Nucleus accumbens (tissue), 56 donors: ENCODE measurements at places on chromosomes 2 and 18.

DNA sequence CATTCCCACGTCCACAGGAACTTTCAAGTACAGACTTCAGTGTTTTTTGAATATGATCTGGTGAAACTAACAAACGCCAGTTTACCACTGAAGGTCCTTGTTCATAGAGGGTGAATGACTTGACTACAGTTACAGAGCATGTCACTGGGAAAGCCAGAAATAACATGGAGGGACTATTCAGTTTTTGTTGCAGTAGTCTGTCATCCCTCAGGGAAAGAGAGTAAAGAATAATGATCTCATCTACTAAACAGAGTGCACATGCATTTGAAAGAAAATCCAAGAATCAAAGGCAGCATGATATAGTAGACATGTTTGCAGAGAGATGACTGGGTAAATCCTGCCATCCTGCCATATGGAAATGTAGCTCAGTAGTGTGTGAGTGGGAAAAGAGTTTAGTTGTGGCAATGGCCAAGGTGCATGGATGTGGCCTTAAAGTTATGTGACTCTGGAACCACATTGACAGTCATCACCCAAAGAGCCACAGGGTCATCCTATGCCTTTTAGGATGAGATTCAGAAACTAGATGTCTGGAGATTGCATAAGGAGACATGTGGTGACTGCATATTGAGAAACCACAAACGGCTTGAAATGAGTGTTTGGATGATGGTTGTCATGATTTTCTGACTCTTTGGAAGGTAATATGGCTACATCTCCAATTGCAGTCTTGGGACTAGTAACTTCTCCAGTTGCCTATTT lies 125.3 kb upstream of the ZEB2 start:
- no peak for DNase-seq

DNA sequence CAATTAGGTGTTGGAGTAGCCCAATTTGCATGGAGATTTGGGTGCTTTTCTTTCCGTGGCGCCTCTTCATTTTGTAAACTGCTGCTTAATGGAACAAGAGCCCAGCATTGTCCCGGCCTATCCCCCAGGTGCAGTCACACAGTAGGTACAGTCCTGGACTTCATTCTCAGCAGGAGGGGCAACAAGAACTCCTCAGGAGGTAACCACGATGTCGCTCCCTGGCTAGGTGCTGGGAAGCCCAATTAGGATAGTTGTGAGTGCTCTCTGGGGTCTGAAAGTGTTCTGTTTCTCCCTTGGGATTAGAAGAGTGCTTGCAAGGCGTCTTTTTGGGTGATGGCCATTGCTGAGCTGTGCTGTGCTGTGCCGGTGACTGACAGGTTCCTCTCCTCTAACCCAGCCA lies 53.8 kb downstream of the CABLES1 start:
- no peak for DNase-seq

GRCh38 chr2:101930847-101931246 lies 60.9 kb upstream of the IL1R2 start:
- DNase-seq = no peak

GRCh38 chr2:51995293-51995692 lies 963.4 kb upstream of the NRXN1 start:
- DNase-seq = no peak

- DNase-seq = no peak
Observed at GRCh38 chr2:26674002-26674751, 18.3 kb upstream of the KCNK3 start.

- no peak for DNase-seq
Observed at GRCh38 chr2:124281541-124281940, 256.5 kb downstream of the CNTNAP5 start.

- DNase-seq = no peak
Observed at GRCh38 chr18:8188184-8188583, 421.1 kb upstream of the RAB12 start.

GRCh38 chr2:24632172-24632571 lies 141.1 kb downstream of the NCOA1 start:
- DNase-seq = no peak

GRCh38 chr18:58178511-58178910 lies 134.5 kb downstream of the NEDD4L start:
- no peak for DNase-seq

DNA sequence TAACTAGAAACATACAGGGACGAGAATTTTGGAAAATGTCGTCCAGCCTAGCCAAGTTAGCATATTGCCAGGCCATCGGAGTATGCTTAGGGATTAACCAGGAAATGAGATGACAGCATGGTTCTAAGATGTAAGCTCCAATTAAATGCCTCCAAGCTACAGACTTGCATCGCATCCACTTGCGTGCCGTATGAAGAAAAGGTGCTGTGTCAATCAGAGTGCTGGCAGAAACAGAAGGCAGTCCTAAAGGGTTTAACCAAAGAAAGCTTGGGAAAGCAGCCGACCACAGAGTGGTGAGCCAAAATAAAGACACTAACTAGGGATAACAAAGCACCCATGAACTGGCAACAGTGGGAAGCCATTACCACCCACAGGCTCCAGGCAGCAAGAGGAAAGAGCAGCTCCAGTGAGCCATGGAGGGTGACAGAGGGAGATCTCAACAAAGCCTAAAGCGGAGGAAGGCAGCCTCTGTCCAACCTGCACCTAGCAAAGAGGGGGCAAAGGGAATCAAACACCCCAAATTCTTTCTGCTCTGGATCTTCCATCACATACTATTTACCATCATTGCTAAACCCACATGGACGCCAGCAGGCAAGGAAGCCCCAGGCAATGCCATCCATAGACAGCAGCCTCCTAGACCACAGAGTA lies 27.6 kb upstream of the SOCS6 start:
- DNase-seq = no peak

- DNase-seq = no peak
Observed at GRCh38 chr18:12038082-12038638, 55.5 kb upstream of the ANKRD62 start.

GRCh38 chr2:19685731-19686130 lies 216.1 kb downstream of the TTC32 start:
- DNase-seq = no peak

- DNase-seq = no peak
Observed at GRCh38 chr2:71856773-71857525, 290.7 kb downstream of the CYP26B1 start.

DNA sequence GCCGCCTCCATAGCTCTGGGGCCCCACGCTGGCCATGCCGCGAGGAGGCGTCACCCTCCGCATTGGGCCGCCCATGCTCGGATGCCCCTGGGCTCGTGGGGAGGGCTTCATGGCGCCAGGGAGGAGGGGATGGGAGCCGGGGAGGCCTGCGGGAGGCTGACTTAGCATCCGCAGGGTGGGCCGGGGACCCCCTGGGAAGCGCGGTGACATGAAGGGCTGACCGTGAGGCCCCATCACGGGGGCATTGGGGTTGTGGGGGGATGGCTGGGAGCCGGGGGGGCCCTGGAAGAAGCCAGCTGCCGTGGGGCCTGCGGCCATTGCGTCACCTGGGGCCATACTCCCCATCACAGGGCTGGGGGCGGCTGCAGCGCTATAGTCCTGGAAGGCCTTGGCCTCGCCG lies 26.0 kb upstream of the ANKRD62 start:
- no peak for DNase-seq

GRCh38 chr2:231928481-231928880 lies 2.3 kb upstream of the NPPC start:
- DNase-seq = no peak
